ENCODE measurements at places on chromosomes 1 and 21.
A peak's percentile ranks its signal among the peaks of the same experiment; 100 is the strongest.

DNA sequence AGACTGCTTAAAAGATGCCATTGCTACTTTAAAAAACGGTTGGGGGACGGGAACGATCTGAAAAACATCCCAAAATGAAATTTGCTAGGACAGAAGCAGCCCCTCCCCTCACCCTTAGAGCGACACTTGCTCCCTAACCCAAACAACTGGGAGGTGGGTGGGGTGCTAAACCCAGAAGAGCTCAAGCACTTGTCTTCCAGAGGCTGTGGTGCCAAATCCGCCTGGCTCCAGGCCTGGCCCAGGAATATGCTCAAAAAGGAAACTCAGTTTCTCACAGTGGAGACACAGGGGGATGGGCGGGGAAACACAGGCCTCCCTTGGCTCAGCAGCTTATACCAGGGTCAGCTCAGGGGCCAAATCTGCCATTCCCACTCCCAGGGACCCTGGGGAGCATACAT, 644 bp upstream of the PBXIP1 start:
- DNase-seq: no peak

GRCh38 chr1:155640367-155640766, 30.3 kb downstream of the MSTO1 start:
- DNase-seq: no peak

DNA sequence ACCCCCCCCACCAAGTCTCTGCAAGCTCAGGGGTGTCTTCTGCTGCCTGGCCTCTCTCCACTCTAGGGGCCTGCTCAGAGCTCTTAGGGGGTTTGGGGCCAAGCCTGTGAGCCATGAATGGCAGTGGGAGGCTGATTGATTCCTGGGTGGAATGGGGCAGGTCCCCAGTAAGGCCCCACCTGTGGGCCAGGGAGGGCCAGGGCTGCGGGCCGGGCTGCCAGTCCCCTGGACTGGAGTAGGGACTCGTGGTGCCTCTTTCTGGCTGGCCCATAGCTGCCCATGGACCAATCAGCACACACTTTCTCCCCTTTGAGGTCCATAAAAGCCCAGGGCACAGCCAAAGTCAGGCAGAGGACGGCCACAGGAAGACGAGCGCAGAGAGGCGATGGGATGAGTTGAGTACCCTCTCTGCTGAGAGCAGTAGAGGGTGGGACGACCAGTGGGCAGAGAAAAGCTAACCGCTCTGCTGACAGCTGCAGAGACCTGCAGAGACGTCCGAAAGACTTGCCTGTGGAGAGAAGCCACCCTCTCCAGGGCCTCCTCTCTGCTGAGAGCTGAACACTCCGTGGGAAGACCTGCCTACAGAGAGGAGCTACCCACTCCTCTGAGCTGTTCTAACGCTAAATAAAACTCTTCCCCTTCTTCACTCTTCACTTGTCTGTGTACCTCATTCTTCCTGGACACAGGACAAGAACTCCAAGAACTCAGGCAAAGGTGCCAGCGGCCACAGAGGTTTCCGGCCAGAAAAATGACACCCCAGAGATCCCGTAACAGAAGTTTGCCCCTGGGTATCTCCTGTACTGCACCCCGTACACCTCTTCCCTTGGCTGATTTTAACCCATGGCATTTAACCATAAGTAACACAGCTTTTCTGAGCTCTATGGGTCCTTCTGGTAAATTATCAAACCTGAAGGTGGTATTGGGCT, 38.2 kb upstream of the TARDBP start:
- no peak for DNase-seq

GRCh38 chr1:20209471-20209870, 23.2 kb upstream of the PLA2G2C start:
- no peak for DNase-seq

- DNase-seq: peak; percentile 18
Observed at GRCh38 chr1:221873673-221874072, 131.8 kb upstream of the DUSP10 start.

DNA sequence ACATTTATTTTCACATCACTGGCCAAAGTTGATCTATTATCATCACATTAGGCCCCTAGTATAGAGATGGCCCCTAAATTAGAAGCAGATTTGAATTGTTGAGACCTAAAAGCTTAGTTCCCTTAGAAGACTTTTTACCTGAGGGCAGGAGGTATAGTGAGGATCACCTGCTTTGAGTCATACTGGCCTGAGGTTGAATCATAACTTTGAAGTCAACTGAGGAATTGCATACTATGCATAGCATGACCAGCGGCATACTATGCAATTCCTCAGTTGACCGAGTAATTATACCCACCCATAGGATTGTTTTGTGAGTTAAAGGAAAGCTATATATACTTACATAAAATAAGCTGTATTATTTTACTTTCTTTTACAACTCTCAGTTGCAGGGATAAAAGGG, 50.3 kb upstream of the DPH5 start:
- DNase-seq: no peak

GRCh38 chr1:184945678-184946412, 28.5 kb downstream of the NIBAN1 start:
- no peak for DNase-seq

DNA sequence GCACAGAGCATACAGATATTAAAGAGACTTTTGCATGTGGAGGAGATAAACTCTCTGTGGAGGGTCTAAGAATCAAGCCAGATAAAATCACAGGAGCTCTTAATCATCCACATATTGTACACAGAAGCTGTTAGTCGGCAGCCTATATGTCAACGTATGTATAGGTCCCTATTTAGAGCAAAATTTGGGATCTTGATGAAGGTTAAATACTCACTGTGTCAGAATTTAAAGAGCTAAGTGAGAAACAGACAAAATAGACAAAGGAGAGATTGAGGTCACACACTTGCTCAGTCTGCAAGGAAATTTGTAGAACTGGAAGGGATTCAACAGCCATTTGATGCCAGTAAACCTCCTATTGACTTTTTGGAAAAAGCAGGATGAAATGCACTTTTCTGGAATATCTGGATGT, 4.1 kb upstream of the IRF2BP2 start:
- DNase-seq: no peak

- DNase-seq: no peak
Observed at GRCh38 chr1:9404117-9404914, 111.6 kb downstream of the SPSB1 start.

- peak; percentile 31 for DNase-seq
Observed at GRCh38 chr21:45130324-45130774, 56.0 kb downstream of the ADARB1 start.

DNA sequence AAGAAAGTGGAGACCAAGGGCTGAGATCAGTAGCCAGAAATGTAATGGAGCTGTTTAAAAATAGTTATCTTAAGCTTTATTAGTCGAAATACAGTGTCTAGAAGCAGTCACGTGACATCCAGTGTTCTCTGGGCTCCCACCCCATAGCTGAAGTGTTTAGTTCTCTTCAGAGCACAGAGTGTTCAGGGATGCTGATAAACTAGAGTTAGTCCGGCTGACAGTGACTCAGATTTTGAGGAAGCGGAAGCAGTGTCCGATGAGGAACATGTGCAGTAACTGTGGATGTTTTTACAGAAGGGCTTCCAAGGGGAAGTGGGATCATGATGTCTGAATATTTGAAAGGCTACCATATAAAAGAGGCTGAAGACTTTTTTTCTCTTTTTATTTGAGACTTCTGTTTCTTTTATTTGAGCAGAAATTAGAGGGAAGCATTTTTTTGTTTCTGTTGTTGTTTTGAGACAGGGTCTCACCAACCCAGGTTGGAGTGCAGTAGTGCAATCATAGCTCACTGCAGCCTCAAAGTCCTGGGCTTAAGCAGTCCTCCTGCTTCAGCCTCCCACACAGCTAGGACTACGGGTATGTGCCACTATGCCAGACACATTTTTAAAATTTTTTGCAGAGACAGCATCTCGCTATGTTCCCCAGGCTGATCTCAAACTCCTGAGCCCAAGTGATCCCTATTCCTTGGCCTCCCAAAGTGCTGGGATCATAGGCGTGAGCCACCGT, 124.2 kb downstream of the GALNT2 start:
- no peak for DNase-seq

DNA sequence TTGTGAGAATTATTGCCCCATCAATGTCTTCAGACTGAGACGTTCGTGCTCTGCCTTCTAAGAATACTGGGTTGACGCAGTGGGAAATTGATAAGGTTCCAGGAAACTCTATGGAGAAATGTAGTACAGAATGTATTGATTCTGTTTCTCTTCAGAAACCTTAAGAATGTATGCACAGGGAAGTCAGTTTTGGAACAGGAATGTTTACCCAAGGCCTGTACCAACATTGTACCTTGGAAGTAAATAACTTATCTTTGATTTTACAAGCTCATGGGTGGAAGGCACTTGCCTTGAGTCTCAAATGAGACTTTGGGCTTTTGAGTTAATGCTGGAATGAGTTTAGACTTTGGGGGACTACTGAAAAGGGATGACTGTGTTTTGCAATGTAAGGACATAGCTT, 59.5 kb upstream of the PCP4 start:
- DNase-seq: no peak

DNA sequence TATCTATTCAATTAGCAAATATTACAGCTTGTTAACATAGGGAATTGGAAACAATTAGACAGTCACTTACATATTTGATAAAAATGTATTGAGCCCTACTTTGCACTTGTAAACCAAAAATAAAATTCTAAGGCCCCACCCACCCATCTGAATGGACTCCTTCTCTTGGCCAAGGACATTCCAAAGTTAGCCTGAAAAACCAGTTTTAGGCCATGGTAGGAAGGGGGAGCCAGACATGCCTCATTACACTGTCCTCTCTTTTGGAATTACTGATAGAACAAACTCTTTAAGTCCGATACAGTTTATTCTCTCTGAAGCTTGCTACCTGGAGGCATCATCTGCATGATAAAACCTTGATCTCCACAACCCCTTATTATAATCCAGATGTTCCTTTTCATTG, 28.0 kb upstream of the TSPAN2 start:
- no peak for DNase-seq

DNA sequence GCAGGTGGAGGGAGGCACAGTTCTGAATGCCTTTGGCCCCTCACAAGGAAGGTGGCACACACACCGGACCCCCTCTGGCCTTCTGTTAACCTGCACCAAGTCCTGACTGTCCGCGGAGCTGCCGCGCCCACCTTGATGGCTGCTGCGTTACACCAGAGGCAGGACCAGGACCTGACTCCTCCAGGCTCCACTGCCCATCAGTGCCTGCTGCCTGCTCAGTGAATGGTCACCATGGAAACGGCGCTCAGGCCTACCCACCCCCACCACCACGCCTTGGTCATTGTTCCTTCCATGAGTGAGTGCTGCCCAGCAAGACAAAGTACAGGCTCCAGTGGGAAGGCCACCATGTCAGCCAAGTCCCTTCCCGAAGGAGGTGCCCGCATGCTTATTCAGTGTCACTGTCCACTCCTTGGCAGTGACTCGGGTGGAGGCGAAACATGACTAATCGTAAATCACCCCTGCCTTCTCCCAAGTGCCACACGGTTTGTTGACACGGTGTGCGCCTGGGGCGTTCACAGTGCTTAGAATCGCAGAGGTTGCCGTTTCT, 57.3 kb downstream of the SLC37A1 start:
- DNase-seq: no peak

DNA sequence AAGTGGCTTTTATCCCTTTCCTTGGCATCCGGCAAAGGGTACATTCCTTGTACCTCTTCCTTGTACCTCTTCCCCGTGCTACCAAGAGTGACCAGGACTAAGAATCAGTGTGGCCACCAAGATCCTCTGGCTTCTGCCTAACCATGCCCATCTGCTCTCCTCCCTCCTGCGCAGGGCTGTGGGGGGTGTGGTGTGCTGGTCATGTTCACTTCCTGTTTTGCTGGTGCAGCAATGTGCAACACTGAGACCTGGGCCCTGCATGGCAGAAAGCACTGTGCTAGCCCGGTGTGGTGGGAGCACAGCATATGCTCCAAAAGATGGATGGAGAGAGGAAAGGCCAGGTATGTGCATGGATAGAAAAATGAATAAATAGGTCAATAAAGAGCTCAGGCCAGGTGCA, 33.3 kb upstream of the TENT5C start:
- DNase-seq: no peak

- no peak for DNase-seq
Observed at GRCh38 chr1:22262583-22262982, 119.7 kb upstream of the WNT4 start.

GRCh38 chr1:218135371-218135770, 149.7 kb upstream of the RRP15 start:
- DNase-seq: no peak

DNA sequence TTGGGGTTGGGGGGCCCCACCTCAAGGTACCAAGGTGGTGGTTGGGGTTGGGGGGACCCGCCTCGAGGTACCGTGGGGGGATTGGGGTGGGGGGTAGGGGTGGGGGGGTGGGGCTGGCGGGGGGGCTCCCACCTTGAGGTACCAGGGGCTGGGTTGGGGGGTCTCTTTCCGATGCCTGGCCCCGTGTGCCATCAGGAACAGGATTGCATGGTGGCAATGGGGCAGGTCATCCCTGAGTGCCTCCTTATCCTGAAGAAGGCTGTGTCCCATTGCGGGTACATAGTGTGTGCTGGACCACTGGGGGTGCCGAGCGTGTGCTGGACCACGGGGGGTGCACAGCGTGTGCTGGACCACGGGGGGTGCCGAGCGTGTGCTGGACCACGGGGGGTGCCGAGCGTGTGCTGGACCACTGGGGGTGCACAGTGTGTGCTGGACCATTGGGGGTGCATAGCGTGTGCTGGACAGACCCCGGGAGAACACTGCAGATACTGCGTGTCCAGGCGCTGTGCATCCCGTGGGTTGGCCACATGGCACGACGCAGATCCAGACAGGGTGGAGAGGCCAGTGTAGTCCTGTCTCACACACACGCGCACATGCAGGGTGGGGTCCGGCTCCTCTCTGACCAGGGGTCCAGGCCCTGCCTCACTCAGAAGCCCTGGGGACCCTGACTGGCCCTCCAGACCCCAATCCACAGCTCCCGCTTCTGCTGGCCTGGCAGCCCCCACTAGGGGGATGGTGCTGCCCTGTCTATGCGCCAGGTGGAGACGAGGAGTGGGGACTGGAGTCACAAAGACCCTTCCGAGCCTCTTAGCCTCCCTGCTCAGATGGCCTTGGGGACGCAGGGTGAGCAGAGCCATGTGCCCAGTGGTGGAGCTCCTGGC, 4.2 kb downstream of the SCNN1D start:
- no peak for DNase-seq

DNA sequence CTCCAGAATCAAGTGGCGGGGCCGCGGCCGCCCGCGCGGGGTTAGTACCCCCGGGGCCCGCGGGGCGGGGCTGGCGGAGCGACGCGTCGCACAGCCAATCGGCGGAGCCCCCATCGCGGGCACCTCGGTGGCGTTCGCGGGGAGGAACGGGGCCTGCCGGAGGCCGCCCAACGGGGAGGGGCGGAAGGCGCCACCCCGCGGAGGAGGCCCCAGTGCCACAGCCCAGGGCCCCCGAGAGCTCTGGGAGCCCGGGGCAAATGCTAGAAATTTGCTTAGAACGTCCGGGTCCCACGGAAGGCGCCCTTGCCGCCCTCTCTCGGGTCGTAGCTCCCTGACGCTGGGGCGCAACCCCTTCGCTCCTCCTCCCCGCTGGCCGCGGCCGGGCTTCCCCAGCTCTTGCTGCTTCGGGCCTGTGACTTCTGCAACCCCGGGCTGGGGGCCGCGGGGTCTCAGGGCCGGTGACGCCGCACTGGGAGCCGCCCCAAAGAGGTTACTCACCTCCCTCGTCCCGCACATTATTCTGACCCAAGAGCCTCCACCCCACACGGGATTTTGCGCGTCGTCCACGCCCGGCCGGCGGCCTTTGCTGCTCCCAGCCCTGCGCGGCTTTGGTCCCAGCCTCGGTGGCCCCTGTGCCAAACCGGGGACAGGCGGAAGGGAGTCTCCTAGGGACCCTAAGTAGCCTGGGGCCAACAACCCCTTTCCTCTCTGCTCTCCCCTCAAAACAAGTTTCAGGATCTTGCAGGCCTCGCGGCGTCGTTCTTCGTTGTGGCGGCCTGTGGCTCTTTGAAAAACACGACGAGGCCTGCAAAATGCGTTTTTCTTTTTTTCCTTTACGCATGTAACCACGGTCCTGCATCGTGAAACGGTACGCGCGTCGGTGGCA, at the start of gene RUNX3:
RUNX3 (minus strand) TSS at position 17 of the 886 bp plus-strand sequence. CDS start 408 bp downstream, outside the sequence.
- peak; percentile 83 for DNase-seq

Measured in KG1 (cell line).